ENCODE measurements at places on chromosomes 13 and 19.

GRCh38 chr13:110046811-110047210 lies 260.1 kb downstream of the COL4A1 start:
- no peak overlapping the region for H3K4me3 ChIP-seq
- no peaks in the 10 kb centered on the region for H3K36me3 ChIP-seq
- DNase-seq = no peak
- H3K4me1 ChIP-seq = peaks cover 20% of the 10 kb centered on the region
- H3K27ac ChIP-seq = no peak overlapping the region

- DNase-seq = no peak
- no peak overlapping the region for H3K4me3 ChIP-seq
- no peaks in the 10 kb centered on the region for H3K27me3 ChIP-seq
- no peak overlapping the region for H3K27ac ChIP-seq
- H3K4me1 ChIP-seq = no peaks in the 10 kb centered on the region
These were observed 243.7 kb downstream of the DNAJC15 start for GRCh38 chr13:43266936-43267615.

DNA sequence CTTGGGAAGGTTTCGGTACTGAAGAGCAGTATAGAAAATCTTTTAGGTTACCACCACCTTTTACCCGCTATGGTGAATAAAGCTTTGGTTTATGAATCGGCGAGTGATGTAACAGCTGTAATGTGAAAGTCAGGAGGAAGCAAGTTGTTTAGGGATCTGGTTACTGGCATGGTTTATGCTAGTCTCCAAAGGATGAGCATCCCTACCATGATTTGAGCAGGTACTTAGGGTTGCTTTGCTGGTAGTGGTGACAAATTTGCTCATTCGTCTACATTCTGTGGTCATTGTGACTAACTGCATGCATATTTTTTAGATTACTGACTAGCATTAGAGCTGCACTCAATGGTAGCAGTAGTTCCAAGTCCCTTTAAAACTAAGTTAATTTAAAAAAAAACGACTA lies 104.1 kb downstream of the FRY start:
- H3K4me1 ChIP-seq = no peaks in the 10 kb centered on the region
- DNase-seq = no peak
- no peak overlapping the region for H3K4me3 ChIP-seq
- peaks cover 10% of the 10 kb centered on the region for H3K36me3 ChIP-seq
- no peaks in the 10 kb centered on the region for H3K27me3 ChIP-seq

- H3K4me1 ChIP-seq = no peaks in the 10 kb centered on the region
- no peaks in the 10 kb centered on the region for H3K36me3 ChIP-seq
- no peak for DNase-seq
These were observed 1646.9 kb upstream of the SPRY2 start for GRCh38 chr13:81987677-81988357.

- no peak for DNase-seq
- H3K36me3 ChIP-seq = no peaks in the 10 kb centered on the region
- H3K27me3 ChIP-seq = peaks cover 30% of the 10 kb centered on the region
- no peak overlapping the region for H3K27ac ChIP-seq
- H3K4me3 ChIP-seq = peak overlapping the region; percentile 6
These were observed 6.5 kb downstream of the SOX1 start for GRCh38 chr13:112073245-112074138.

DNA sequence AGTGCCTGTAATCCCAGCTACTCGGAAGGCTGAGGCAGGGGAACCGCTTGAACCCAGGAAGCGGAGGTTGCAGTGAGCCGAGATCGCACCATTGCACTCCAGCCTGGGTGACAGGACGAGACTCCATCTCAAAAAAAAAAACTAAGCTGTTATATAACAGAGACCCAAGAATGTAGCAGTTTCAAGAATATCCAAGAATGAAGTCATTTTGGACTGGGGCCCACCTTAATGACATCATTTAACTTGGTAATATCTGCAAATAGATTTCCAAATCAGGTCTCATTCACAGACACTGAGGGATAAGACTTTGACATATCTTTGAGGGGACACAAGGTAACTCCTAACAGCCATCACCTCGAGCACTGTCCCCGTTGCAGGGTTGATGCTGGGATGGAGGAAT lies 36.5 kb upstream of the MRI1 start:
- H3K27me3 ChIP-seq = no peaks in the 10 kb centered on the region
- H3K4me3 ChIP-seq = no peak overlapping the region
- H3K36me3 ChIP-seq = no peaks in the 10 kb centered on the region
- H3K27ac ChIP-seq = no peak overlapping the region
- no peak for DNase-seq

DNA sequence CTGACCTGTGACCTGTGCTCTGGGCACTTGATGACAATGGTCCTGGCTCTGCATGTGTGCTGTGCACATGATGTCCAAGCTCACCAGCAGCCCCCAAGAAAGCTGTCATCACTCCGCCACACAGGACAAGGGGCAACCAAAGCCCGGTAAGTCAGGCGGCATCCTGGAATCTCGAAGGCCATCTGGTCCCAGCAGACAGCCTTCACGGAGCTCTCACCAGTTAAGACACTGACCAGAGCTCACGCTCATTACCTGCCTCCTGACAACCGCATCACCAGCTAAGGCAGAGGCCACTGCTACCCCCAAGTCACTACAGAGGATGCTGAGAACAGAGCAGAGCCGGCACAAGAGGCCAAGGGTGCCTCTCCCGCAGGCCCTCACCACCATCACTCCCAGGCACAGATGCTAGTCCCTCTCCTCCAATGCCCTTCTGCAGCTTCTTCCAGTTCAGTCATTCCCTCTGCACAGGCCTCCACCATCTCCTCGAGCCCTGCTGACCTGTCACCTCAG lies 10.6 kb downstream of the PPP6R1 start:
- H3K36me3 ChIP-seq = peaks cover 9% of the 10 kb centered on the region
- H3K27ac ChIP-seq = no peak overlapping the region
- H3K4me1 ChIP-seq = peaks cover 13% of the 10 kb centered on the region
- DNase-seq = no peak
- no peaks in the 10 kb centered on the region for H3K27me3 ChIP-seq

DNA sequence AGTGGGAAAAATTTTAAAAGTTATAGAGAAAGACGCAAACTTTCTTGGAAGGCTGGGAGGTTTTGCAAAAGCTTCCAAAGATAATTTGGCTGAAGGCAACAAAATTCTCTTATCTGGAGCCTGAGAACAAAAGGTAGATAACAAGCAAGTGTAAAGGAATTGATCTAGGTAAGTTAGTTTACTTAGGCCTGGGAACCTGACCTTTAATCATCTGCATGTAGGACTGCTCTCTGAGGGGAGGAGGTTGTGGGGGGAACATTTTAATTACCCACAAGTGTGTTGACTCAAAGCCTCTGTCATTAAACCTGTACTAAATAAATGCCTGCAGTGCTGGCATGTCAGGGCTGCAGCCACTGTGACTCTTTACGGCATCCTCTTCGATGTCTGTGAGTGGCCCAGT lies 532.3 kb upstream of the SLITRK5 start:
- no peaks in the 10 kb centered on the region for H3K4me1 ChIP-seq
- no peak overlapping the region for H3K4me3 ChIP-seq
- H3K27ac ChIP-seq = no peak overlapping the region
- H3K27me3 ChIP-seq = no peaks in the 10 kb centered on the region
- no peak for DNase-seq
- no peaks in the 10 kb centered on the region for H3K36me3 ChIP-seq
